AG09309 (cell line): ENCODE measurements at places on chromosomes 3 and 15.
A peak's percentile ranks its signal among the peaks of the same experiment; 100 is the strongest.

GRCh38 chr3:94179059-94179458 lies 116.2 kb downstream of the NSUN3 start:
- no peak for DNase-seq

DNA sequence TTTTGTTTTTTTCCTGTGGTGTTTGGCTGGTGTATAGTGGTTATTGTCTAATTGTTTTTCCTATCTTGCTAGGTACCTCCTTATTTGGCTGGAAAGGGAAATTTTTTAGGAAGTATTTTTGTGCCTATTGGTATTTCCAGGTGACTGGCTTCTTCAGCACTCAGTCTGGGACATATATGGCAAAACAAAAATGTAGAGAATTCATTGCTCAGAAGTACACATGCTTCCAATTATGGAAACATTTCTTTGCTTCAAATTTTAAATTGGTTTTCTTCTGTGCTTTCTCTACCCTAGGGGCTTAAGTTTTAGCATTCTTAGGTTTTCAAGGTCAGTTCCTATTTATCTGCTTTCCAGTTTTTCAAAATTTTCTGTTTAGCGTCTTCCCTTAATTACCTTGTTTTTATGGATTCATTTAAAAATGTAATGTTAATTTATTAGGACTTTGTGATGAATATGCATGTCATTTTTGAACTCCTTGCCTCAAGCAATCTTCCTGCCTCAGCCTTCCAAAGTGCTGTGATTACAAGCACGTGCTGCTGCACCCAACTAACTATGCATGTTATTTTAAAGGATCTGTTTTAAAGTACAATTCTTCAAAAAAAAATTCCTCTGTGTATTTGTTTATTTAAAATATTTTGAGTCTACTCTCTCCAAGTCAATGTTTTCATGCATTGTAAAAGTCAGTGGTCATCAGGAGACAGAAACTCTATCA lies 231.9 kb upstream of the DPPA4 start:
- DNase-seq, result no peak

GRCh38 chr3:28294667-28295413 lies 53.4 kb downstream of the CMC1 start:
- DNase-seq, result no peak

GRCh38 chr3:107523289-107523538 lies 452 bp downstream of the BBX start:
- DNase-seq, result no peak

- no peak for DNase-seq
These were observed 13.2 kb downstream of the CTSH start for GRCh38 chr15:78931439-78932257.

DNA sequence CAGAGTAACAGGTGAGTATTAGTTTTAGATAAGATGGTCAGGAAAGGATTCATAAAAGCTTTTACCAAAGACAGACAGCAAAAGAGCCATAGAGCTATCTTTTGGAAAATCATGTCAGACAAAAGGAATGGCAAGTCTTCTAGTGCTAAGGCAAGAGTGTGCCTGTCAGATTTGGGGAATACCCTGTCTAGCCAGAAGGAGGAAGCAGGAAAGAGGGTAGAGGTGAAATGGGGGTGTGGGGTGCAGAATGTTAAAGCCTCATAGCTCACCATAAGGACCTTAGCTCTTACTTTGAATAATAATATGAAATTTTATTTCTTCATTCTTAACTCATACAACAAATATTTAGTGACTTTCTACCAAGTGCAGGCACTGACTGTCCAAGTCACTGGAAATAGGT lies 512.1 kb upstream of the ROBO2 start:
- no peak for DNase-seq

DNA sequence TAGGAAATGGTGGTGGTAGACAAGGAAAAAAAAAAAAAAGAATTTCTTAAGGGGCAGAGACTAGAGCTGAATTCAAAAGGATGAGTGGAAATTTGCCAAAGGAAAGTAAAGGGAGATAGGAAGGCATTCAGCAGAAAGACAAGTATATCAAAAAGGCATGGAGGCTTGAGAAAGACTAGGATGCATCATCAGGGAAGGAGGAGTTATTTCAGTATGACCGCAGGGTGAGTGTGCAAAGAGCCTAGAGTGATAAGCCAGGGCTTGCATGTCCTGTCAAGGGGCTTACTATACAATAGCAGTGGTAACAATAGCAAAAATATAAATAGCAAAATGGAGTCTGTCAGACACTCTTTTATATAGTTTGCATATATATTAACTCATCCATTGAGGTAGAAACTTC lies 112.0 kb downstream of the FRMD4B start:
- no peak for DNase-seq

- DNase-seq, result peak; percentile 20
These were observed at the start of gene ACAD11 for GRCh38 chr3:132659365-132660051. Gene ACAD11, minus strand, starts transcription at chr3:132659809. Its CDS starts 58 bp downstream, at chr3:132659751.

DNA sequence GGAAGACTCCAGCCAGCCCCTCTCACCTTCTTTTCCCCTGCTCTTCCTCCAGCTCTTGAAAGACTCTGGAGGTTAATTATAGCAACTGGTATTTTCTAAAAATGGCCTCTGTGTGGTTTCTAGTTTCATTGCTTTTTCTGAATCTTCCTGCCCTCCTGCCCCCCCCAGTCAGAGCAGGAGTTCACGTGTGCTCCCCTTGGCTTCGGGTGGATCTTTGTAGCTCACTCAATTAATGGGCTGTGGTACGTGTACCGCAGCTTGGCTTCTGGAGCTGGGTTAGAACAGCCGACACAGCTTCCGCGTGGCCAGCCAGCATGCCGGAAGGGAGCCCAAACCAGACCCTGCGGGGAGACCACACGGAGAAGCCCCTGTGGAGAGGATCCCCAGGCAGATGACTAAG lies 31.5 kb downstream of the TM2D3 start:
- no peak for DNase-seq

- no peak for DNase-seq
These were observed 18.2 kb upstream of the B4GALT4 start for GRCh38 chr3:119258915-119259314.

- peak; percentile 61 for DNase-seq
These were observed 11.8 kb downstream of the ANAPC13 start for GRCh38 chr3:134473868-134474546.

DNA sequence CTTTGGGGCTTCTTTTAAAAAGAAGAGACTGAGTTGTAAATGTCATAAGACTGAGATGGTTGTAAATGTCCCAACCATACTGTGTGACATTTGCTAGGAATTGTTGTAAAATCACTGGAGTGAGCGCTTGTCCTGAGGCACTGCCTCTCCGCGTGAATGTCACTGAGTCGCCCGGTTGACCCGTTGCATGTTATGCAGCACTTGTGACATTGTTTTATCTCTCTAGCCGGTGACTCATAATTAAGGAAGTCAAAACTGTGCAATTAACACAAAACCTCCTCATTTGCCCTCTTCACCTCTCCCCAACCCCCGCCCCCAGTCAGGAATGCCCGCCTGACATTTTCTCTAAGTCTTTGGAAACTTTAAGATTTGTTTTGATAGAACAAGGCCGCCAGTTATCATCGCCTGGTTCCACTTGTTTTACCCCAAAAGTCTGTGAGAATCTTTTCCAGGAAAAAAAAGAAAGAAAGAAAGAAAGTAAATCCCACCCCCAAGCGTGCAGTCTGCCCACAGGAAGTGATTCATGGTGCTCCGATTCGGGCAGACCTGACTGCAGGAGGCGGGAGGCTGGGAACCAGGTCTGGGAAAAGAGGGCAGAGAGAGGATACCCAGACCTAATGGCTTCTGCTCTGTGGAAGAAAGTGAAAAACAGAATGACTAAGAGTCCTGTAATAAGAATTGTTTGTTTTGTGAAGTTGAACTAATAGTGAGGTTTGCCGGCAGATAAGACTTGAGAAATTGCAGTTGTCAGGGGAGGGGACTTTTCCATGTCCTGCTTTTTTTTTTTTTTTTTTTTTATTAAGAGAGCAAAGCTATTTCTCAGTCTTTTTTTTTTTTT lies 84.8 kb downstream of the SMAD3 start:
- DNase-seq, result peak; percentile 97

GRCh38 chr3:152039887-152040286 lies 166.4 kb downstream of the SUCNR1 start:
- no peak for DNase-seq

GRCh38 chr3:194176274-194176991 lies 40.5 kb downstream of the HES1 start:
- DNase-seq, result no peak

- DNase-seq, result no peak
These were observed 920 bp downstream of the SLC15A2 start for GRCh38 chr3:121895121-121895520.

- DNase-seq, result no peak
These were observed 28.5 kb upstream of the SLC6A6 start for GRCh38 chr3:14373753-14374376.

DNA sequence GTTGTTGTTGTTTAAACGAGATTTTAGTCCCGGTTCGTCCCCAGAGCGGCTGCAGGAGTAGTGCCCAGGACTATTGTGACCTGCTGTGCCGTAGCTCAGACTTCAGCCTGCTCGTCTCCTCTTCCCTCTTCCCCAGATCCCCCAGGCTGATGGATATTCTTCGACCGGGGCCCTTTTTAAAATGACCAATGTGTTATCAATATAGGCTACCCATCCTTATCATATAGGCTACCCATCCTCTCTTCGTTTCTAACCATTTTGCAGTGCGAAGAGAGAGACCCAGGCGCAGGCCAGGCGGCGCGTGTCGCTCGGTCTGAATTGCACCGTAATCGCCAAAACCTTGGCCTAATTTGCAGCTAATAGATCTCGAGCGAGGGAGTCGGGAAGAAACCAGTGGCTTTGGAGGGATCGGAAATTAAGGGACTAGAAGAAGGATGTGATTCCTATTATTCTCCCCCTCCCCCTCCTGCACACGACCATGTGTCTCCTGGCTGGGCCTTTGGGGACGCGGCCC lies 23.0 kb downstream of the NR2F2 start:
- no peak for DNase-seq

GRCh38 chr15:33526532-33526931 lies 215.8 kb downstream of the RYR3 start:
- no peak for DNase-seq

DNA sequence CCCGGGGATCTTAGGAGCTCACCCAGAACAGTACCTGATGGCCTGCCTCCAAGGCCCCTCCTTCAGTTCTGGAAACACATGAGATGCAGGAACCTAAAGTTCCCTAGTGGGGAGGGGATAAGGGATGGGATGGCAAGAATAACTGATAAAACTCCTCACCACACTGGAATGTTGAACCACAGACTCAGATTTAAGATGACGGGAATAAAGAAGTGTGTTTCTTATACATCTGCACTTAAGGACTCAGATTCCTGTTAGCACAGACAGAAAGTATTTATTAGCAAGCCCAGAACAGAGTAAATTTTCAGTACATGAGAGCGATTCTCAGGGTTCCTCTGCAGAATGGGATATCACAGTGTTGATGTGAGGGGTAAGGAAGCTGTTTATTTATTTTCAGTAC lies 245.2 kb downstream of the TLE3 start:
- DNase-seq, result peak; percentile 25

GRCh38 chr15:101187820-101188636 lies 63.8 kb downstream of the CHSY1 start:
- DNase-seq, result peak; percentile 94
